ENCODE measurements at places on chromosomes 4 and X.

GRCh38 chr4:123477711-123478209 is 81.2 kb downstream of the SPRY1 start:
- DNase-seq: no peak

- DNase-seq: no peak
Measured at GRCh38 chr4:119209077-119209476, 3.4 kb upstream of the USP53 start.

GRCh38 chr4:147755561-147756295 is 23.8 kb downstream of the ARHGAP10 start:
- DNase-seq: no peak

DNA sequence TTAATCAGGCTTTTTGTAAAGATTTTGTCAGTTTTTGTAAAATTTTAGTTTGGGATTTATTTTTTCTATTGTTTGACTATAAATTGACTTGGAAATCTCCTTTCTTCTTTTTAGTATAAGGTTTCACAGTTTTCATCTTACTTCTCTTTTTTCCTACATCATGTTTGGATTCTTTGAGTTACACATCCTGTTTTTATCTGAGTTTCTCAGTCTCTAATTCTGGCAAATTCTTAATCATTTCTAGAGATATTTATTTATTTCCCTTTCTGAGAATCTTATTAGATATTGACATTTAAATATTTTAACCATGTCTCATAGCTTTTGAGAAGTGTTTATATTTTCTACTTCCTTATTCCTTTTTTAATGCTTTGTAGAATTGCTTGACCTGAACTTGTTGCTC is 20.7 kb downstream of the USP53 start:
- DNase-seq: no peak

DNA sequence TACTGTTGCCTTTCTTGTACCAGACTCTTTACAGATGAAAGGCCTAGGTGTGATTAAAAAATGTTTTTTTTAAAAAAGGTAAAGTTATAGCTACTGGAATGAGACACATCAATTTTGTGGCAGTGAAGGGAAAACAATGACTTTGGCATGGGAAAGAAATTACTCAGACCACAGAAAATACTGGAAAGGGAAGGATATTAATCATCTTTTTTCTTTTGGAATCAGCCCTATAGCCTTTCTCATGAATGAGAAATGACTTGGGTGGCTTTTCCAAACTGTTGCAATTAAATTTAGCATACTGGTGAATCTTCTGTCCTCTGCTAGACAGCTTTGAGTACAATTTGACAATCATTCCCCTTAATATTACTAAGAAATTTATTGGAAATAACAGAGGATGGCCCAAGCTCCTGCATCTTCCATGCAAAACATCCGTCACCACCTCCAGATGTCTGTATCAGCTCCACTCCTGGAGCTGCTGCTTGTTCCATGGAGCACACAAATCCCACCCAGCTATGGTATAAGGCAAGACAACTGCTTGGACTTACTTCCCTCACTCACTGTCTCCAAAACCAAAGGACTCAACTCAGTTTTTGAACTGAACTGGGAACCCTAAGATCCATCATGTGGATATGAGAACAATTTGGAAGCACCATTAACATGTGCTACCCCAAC is 97.6 kb upstream of the ARSJ start:
- no peak for DNase-seq

- DNase-seq: no peak
Measured at GRCh38 chr4:29423836-29424721, 1296.1 kb upstream of the PCDH7 start.

DNA sequence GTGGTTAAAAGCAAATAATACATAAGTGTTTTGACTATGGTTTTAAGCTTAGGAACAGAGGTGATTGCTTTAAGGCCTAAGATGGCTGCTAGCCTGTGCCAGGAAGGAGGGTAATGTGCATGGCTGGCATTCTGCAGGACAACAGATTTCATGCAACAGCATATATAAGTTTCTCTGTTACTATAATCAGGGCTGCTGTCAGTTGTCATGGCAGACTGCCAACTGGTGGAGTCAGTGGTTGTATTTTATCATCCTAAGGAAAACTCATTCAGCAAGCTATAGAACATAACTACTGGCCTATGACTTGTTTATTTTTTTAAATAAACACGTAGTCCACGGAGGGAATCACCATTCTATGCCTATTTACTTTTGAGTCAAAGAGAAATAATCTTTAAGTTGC is 77.7 kb upstream of the DCAF8L1 start:
- DNase-seq: no peak

DNA sequence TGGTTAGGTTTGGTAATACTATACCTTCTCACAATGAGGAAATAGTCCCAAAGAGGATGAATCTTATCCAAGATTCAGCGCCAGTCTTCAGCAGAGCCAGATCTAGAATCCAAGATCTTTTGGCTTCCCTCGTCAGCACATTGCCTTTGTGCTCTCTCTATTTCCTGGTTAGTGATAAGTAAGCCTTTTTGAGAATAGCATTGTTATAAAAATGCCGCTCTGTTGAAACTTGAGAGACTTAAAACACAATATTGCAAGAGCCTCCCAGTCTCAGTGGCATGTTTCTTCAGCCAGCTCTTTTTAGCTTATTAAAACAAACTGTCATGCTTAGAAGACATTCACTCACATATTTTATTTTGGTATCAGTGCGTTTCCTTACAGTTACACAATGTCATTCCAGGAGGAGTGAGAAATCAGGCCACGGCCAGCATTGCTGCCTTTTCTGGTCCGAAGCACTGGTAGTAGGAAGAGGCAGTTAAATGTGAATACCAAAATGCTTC is 141.4 kb downstream of the KLHL8 start:
- DNase-seq: no peak

GRCh38 chr4:123836851-123837595 is 440.4 kb downstream of the SPRY1 start:
- DNase-seq: no peak

Measured in vagina (tissue), 2 donors.